Foreskin melanocyte (primary cell): ENCODE measurements at places on chromosomes 1 and 21.
A peak's percentile ranks its signal among the peaks of the same experiment; 100 is the strongest.

DNA sequence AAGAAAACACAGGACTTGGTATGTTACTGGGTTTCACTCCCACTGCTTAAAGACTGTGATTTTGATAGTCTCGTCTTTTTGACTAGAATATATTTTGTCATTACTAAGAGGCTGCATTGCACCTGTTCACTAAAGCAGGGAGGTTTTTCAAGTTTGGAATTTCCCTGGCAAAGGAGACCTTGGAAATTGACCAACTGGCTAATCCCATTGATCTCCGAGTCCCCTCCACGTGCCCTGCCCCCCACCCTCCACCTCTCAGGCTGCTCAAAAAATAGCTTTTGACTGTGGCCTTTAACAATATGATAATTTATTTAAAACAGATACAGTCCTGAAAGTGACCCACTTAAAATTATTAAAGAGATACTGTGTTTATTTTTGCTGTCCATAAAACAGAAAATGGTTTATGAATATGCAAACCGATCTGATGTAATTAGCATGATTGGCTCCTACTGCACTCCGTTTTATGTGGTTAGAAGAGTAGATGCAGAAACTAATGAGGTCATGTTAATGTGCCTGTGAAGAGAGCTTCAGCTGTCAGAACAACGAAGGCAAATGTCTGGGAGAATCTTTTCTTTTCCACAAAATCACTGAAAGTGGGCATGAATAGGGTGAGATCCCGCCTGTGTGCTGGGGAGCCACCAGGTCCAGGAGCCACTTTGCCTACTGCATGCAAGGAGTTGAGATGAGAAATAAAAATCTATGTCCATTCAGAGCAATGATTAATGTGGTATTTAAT is 361.5 kb downstream of the RRAGC start:
- DNase-seq: no peak

DNA sequence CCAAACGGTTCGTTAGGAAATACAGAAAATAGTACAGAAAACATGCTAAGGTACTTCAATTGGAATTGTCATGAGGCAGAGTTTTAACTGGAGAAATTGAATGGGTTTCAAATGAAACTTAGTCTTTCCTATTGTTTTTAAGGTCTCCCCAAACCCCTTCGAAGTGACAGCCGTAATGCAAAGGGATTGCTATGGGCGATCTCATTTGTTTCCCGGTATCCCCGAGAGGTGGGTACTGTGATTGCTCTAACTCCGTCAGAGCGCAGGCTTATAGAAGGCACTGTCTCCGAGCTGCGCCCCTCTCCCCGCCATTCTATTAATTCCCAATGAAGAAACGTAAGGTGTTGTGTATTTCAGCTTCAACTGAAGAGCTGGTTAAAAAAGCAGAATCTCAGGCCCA is 22.0 kb upstream of the RNF187 start:
- no peak for DNase-seq

GRCh38 chr1:4724695-4725250 is 70.4 kb downstream of the AJAP1 start:
- DNase-seq: no peak

DNA sequence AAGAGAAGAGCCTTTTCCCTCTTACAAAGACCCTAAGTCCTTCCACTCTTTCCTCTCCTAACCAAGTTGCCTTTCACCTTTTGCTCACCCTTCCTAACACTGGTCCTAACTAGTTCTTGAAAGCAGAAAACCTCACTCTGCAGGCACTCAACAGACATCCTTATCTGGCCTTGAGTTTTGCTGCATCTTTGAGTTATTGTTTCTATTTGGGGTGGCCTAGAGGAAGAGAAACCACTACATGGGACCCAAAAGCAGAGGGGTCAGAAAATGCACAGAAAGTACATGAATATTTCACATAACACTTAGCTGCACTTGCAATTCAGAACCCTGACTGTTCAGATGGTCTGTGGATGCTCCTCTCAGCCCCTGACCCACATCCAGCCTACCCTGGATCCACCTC is 178.3 kb upstream of the SYT6 start:
- no peak for DNase-seq

- DNase-seq: no peak
Measured at GRCh38 chr21:42654179-42654912, 925 bp downstream of the PDE9A start.

DNA sequence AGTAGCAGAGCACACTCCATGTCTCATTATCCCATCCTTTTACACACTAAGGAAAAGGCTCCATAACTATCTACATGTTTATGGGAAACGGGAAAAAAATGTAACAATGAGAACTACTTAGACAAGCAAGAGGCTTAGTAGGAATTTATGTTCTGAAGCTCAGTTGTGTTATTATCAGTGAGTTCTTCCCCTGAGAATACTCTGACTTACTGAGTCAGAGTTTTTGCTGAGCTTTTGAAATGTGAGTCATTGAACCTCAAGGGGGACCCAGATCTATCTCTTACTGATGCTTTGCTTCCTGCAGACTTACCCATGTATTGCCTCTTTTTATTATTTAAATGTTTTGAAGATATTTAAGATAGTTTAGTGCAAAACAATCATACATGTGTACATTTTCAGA is 20.1 kb downstream of the CFHR5 start:
- DNase-seq: no peak

GRCh38 chr1:171379846-171380245 is 65.9 kb downstream of the FMO4 start:
- DNase-seq: peak; percentile 49

GRCh38 chr1:33358114-33358794 is 37.4 kb upstream of the A3GALT2 start:
- DNase-seq: no peak

- no peak for DNase-seq
Measured at GRCh38 chr1:231515748-231516147, 12.7 kb upstream of the TSNAX start.

- no peak for DNase-seq
Measured at GRCh38 chr1:30631700-30632099, 91.7 kb downstream of the MATN1 start.

DNA sequence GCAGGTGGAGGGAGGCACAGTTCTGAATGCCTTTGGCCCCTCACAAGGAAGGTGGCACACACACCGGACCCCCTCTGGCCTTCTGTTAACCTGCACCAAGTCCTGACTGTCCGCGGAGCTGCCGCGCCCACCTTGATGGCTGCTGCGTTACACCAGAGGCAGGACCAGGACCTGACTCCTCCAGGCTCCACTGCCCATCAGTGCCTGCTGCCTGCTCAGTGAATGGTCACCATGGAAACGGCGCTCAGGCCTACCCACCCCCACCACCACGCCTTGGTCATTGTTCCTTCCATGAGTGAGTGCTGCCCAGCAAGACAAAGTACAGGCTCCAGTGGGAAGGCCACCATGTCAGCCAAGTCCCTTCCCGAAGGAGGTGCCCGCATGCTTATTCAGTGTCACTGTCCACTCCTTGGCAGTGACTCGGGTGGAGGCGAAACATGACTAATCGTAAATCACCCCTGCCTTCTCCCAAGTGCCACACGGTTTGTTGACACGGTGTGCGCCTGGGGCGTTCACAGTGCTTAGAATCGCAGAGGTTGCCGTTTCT is 57.3 kb downstream of the SLC37A1 start:
- DNase-seq: no peak

DNA sequence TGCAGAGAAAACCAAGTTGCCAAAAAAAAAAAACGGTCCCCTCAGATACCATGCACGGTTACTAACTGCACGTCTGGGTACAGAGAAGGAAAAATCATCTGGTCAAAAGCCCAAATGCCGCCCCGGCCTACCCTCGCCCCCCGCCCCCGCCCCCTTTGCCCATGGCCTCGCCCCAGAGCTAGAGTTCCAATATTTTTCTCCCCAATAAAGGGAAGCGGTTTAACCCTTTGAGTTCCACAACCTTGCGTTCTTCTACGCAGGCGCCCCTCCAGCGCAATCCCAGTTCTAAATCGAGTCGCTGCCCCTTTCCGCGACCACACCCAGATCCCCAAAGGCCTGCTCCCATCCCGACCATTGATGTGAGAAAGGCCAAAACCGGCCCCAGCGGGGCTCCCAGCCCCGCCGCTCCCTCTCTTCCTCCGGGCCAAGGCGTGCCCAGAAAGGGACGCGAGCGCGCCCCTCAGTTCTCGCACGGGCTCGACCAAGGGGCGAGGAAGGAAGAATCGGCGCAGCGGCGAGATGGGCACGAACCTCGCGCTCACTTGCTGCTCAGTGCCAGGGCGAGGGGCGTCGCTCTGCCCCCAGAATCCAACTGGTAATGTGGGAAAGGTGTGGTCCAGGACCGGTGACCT is 797 bp downstream of the WDR47 start:
- peak; percentile 5 for DNase-seq

GRCh38 chr1:40438391-40439015 is 11.8 kb upstream of the ZFP69B start:
- no peak for DNase-seq

GRCh38 chr21:36549470-36549869 is 69.5 kb upstream of the CLDN14 start:
- no peak for DNase-seq

DNA sequence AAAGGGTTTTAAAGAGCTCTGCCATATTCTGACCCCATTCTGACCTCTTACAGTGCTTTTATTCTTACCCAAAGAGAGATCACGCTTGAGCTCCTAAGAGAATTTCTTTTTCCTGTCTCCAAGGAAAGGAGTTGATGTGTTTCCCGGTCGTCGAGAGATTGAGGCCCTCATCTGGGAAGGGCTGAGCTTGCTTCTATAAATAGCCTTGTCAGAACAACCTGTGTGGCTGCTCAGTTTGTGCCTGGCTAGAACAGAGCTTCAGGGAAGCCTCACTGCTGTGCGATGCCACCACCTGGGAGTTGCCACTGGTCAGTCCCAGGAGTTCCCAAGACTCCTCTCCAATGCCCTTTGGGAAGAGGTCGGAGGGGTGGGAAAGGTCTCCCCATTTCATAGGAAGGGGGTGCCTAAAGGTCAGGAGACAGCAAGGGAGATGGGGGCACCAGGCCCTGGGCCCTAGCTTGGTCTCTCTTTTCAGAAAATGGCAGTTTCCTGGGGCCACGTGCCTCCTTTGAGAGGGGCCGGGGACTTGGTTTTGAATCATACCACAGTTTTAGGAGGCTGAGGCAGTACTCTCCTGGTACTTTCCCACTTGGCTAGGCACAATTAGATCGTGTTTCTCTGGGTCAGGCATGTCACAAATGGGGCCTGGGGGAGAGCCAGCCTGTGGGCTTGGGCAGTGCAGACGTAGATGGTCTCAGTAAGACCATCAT is 52.1 kb downstream of the EIF2D start:
- no peak for DNase-seq

- DNase-seq: no peak
Measured at GRCh38 chr1:204924013-204924759, 53.5 kb downstream of the NFASC start.

GRCh38 chr21:45993210-45994085 is 11.9 kb downstream of the COL6A1 start:
- DNase-seq: no peak

GRCh38 chr1:36199934-36200741 is 24.1 kb upstream of the THRAP3 start:
- DNase-seq: no peak

DNA sequence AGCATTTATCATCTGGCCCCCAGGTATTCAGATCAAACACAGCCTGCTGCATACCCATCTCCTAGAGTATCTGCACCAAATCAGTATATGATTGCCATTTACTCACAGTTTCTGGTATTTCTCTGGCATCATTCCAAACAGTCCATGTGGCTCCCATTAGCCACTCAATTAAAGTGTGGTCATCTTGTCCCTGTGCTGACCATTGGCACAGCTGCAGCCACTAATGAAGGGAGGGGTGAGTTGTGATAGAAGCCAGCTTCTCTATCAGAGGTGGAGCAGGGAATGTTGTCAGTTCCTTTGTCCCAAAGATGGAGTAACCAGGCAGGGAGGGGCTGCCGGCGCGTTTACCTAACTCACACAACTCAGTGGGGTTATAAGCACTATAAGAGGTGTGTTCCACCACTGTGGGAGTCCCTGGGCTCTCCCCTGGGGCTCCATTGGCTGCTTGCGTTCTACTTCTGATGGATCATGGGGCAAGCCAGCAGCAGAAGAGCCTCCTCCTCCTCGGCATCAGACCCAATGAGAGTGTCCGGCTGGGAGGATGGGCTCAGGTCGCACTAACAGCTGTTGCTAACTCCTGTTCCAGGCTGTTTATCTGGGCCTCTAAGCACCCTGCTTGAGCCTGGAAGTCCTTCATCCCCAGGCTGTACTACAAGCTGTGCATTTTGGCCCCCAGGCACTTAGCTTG is 108.6 kb downstream of the GDAP2 start:
- no peak for DNase-seq

- no peak for DNase-seq
Measured at GRCh38 chr1:20223551-20224419, 37.5 kb upstream of the PLA2G2C start.

DNA sequence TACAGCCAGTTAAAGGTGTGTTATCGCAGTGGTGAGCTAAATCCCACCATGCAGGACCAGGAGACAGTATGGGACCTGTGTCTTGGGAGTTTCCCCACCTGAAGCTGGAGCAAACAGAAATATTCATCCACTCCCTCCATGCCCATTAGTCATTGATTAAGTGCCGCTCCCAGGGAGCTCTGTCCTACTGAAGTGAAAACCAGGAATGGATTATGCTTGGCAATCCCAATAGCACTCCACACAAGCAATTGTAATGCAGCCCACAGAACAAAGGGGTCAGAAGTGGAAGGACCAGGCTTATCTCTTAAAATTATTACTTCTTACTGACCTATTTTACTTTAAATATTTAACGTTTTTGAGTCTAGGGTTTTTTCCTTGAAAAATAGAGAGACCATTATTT is 1005.4 kb downstream of the ADGRL2 start:
- DNase-seq: no peak

DNA sequence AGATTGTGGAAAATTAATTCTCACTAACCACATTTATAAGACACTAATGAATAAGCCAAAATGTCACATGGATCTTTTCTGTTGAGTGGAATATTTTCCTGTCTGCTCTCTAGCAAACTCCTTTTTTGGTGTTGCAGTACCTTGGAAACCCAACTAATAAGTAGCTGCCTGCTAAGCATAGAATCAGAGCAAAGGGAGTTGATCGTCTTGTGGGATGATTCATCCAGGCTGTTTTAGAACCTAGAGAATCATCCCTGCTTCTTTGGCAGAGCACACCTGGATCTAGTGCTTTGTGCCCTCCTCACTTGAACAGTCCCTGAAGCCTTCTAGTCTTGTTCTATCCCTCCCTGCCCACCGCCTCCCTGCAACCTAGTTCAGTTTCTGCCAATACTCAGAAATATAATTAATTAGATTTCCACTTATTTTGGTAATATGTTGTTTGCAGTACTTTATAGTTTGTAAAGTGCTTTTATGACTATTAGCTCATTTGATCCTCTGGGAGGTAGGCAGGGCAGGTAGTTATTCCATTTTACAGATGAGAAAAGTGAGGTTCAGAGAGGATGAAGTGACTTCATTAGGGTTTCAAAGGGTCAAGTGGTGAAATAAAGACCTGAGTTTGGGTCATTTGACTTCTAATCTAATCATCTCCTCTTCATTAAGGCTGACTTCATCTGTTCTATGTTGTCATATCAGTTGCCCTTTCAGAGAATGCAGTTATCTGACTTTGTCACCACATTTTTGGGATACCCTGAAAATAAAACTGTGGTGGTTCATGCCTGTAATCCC is 2.5 kb downstream of the AGO4 start:
- no peak for DNase-seq

- peak; percentile 72 for DNase-seq
Measured at GRCh38 chr1:210448297-210448892, 119.7 kb downstream of the HHAT start.

GRCh38 chr1:59528471-59528870 is 231.6 kb downstream of the FGGY start:
- DNase-seq: no peak
